ENCODE measurements at places on chromosomes 2 and 18.

GRCh38 chr18:3405713-3406112, 44.3 kb upstream of the TGIF1 start:
- DNase-seq: no peak

DNA sequence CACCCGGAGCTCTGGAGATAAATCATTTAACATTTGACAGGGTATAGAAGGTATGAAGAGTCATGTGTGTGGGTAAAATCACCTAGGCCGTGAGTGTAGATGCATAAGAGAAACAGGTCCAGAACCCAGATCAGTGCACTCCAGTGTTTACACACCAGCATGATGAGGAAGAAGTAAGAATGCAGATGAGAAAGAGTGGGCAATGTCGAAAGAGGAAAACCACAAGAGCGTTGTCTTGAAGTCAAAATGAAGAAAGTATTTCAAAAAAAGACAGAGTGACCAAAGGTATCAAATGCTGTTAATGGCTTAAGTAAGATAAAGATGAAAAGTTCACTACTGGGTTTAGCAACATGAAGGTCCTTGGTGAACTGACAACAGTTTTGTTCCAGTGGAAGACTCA, 32.0 kb upstream of the PLB1 start:
- DNase-seq: no peak

- DNase-seq: no peak
These were observed 1000.4 kb upstream of the ACVR2A start for GRCh38 chr2:146844226-146844990.

- DNase-seq: no peak
These were observed 315.5 kb downstream of the RPRM start for GRCh38 chr2:153163055-153163454.

- DNase-seq: no peak
These were observed 186.3 kb downstream of the RIT2 start for GRCh38 chr18:42929181-42929580.

- no peak for DNase-seq
These were observed 13.7 kb downstream of the LDLRAD4 start for GRCh38 chr18:13232086-13232917.

DNA sequence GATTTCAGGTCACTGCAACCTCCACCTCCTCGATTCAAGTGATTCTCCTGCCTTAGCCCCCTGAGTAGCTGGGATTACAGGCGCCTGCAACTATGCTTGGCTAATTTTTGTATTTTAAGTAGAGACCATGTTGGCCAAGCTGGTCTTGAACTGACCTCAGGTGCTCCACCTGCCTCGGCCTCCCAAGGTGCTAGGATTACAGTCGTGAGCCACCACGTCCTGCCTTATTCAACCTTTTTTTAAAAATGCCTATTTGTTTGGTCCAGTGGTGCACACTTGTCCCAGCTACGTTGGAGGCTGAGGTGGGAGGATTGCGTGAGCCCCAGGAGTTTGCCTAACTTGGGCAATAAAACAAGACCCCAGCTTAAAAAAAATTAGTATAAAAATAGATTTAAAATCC, 43.3 kb downstream of the CYP20A1 start:
- DNase-seq: no peak

- no peak for DNase-seq
These were observed 100.0 kb upstream of the PID1 start for GRCh38 chr2:229371086-229371485.

- DNase-seq: no peak
These were observed 61.9 kb downstream of the GREB1L start for GRCh38 chr18:21303895-21304294.

DNA sequence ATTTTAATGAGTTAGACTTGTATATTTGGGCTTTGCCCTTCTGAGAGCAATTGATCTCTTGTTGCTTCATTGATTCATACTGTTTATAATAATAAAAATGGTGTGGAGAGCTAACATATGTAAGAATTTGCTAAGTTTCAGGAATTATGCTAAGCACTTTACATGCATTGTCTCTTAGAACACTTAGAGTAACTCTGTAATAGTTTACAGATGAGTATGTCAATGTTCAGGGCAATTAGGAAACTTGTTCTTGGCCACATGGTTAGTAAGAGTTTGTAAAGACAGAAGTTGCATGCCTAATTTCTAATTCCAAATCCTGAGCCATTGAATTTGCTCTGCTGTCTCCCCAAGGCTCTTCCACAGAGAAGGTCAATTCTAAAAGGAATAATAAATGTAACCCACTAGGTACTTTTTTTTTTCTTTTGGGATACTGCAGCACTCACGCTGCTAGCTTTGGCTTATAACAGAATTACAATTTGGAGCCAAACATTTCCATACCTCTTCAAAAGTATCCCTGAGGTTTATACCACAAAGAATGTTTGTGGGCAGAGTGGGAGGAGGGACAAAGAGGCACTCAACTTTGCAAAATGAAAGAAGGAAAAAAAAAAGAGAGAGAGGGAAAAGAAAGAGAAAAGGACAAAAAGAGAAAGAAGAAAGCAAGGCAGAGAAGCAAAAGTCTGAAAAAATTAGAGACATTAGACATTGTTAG, 232.4 kb downstream of the CALCRL start:
- DNase-seq: no peak

Data from stimulated activated CD4-positive, alpha-beta T cell treated with anti-CD3 and anti-CD28 coated beads, TNF-alpha, amount 100 ng/mL, for 1 hour (primary cell).